Tibial artery (tissue), 4 donors: ENCODE measurements at places on chromosomes 7 and 10.

DNA sequence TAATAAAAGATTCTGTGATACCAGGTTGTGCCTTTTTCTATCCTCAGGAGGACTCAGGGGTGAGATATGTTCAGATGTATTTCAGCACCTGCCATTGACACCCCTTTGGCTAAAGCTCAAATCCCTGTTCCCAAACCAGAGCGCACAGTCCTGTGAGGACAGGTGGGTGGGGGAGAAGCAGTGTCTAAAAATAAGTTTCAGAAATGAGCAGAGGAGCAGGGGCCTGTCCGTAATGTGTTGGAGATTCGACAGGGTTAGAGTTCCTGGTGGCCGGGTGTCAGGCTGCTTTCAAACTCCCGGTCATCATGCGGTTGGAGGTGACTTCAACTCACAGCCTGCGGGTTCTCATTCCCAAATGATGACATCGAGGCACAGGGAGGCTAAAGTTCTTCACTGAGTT lies 211.5 kb downstream of the KLF6 start:
- DNase-seq: no peak

- DNase-seq: no peak
Observed at GRCh38 chr7:142880876-142881505, 4.6 kb downstream of the TRPV6 start.

DNA sequence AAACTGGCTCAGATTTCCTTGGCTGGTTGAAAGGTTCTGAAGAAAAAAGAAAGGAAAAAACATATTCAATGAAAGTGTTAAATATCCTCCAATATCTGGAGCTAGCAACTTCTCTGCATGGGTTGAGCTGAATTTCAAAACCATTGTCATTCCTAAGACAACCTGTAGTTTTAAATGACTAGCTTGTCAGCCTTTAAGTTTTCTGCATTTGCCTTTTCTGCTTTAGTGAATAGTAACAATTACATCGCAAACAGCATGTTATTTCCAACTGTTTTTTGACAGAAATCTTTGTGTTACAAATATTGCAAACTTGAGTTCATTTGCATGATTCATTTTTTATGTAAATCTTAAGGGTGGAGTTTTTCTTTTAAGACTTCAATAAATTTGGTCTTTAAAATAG lies 852.3 kb upstream of the CELF2 start:
- DNase-seq: no peak

DNA sequence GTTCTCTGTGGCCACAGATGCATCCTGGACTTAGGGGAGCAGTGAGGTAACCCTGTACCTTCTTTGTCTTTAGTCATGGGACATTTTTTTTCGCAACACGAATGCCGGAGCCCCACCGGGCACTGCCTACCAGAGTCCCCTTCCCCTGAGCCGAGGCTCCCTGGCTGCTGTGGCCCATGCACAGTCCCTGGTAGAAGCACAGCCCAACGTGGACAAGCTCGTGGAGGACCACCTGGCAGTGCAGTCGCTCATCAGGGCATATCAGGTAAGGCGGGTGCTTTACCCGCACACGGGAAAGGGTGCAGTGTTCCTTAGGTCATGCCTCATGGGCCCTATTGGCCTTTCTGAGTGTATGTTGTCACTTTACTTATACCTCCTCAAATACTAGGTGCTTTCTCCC lies 38.8 kb downstream of the OGDH start:
- DNase-seq: no peak

DNA sequence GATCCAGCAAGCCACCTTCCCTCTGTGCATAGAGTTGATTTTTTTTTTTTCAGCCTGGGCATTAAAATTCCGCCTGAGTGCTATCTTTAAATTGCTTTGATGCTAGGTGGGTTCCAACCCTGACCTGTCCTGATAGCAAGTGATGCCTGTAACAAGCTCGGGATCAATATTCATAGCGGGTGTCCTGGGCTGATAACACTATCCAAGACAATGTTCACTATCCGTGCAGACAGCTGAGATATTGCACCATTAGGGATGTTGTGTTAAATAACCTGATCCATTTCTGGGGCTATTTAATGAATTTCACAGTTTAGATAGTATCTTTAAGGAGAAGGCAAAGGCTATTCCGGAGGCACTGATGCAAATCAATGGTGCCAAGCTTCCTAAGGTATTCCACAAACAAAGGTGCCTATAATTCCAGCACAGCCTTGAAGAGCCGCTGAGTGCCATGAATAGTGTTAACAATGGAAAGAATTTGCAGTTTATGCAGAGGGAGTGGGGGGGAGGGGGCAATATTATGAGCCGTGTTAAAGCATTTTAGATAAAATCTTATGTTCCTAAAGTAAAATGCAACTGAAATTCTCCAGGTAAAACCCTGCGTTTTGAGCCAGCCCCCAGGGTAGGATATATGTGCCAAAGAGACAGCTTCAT lies 4.2 kb upstream of the NKX1-2 start:
- no peak for DNase-seq

- no peak for DNase-seq
Observed at GRCh38 chr10:80599424-80599847, 61.7 kb downstream of the SH2D4B start.

- no peak for DNase-seq
Observed at GRCh38 chr10:74859546-74859945, 33.1 kb downstream of the KAT6B start.

- DNase-seq: no peak
Observed at GRCh38 chr7:100590077-100590737, 4.1 kb downstream of the FBXO24 start.

DNA sequence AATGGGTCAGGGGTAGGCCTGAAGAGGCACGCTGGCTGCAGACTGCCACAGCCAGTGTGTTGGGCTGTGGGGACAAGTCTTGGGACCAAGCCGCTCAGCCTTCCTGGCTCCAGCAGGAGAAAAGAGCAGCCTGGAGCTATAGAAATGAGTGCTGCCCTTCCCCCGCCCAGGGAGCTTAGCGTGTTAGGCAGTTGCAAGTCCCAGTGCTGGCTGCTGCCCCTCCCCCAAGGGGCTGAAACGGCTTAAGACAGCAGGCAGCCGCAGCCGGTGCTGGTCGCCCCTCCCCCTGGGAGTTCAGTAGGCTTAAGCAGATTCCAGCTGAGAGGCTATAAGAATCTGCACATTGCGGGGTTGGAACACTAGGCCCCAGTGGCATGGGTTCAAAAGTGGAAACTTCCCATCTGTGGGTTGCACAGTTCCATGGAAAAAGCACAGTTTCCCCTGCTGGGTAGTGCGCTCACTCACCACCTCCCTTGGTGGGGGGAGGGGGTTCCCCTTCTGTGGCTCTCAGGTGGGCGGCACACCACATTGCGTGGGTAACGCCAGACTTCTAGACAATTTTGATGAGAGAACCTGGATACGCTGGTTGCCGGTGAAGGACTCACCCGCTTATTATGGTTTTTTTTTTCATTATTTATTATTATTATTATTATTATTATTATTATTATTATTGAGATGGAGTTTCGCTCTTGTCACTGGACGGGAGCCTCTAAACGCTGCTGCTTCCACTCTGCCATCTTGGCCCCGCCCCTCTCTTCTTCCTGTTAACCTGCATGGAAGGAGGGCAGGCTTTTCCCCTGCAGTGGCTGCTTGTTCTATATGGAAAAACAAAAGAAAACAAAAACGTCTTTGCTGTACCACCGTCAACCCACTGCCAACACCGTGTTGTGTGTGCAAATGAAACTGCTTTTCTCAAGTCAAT lies 151.1 kb downstream of the CXCL12 start:
- no peak for DNase-seq

DNA sequence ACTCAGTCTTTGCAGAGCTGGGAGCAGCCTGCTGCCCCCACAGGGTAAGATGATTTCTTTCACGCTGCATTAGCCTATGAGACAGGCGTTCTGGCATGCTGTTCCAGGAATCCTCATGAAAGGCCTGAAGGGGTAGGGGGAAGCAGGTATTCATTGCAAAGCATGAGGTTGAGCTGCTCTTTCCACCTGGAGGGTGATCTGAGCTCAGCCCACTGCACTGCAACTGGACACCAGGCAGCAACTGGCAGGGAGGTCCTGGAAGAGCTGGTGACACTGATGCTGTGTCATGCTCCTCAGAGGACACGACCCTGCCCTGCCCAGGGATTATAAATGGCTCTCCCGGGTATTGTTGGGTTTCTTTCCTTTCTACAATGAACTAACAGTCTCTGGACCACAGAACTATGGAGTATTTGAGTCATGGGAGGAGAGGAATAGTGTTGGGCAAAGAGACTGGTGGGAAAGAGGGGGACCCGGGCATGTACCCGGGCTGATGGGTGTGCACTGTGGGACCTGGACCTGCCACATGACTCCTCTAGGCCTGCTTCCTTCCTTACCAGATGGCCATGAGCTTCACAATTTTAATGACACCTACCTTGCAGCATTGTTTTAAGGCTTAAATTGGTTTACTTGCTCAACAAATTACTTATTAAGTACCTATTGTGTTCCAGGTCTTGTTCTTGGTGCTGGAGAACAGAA lies 24.3 kb downstream of the SLC25A28 start:
- DNase-seq: no peak

DNA sequence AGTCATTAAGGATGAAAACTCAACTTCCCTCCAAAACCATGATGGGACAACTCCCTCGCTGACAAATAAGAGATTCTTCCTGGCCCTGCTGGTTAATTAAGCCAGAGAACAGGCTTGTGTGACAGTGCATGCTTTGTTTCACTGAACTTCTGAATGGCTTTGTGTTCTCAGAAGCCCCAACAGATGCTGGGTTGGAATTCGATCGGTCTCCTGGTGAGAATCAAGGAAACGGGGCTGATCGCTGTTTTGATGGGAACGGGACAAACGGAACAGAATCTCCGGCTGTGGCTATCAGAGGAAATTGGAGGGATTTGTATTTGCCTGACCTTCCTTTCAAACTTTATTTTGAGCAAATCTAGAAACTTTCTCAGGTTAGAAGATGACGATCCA lies 145.0 kb downstream of the RNF216 start:
- DNase-seq: no peak

DNA sequence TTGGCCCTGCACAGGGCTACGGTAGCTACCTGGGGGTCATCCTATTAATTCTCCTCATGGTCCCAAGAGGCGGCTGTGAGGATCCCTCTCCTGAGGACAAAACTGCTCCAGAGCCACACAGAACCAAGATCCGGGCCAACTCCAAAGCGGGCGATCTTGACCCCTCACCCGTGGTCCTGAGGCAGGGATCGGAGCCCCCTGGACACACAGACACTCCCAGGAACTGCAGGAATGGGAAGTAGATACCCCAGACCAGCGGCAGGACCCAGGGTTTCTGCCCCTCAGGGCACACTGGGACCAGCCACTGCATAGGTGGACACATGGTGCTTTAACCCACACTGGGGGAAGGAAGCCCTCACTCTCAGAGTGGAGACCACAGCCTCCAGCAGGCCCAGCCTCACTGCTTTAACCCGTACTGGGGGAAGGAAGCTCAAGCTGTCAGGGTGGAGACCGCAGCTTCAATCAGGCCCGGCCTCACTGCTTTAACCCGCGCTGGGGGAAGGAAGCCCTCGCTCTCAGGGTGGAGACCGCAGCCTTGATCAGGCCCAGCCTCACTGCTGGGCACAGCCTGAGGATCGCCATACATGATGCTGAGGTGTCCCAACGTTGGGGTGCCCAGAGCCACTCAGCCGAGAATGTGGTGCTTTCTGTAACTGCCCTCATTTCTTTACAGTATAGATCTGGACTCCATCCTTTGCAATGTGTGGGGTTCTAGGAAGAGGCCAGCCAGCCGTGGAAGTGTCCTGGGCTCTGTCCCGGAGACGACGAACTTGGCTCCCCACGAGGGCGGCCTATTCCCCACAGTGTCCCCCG lies 60.1 kb downstream of the DIP2C start:
- DNase-seq: no peak

DNA sequence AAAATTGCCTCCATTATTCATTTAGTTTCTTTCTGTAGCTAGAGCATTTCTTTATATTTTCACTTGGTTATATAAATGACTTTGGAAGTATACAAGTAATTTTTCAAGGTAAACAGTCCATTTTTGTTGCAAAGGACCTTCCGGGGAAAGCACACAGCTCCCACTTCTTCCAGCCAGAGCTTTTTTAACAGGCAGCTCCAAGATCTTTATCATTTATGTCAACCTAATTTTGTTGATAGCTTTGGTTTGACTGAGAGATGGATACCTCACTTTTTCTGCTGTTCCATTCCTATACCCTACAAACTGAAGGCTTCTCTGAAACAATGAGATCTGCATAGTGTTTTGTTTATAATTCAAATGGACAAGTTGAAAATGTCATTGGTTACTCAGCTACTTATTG lies 49.3 kb upstream of the RAB11FIP2 start:
- DNase-seq: no peak

- no peak for DNase-seq
Observed at GRCh38 chr10:46069771-46070463, 23.8 kb upstream of the MSMB start.

- DNase-seq: no peak
Observed at GRCh38 chr10:30491204-30491915, 57.4 kb downstream of the MAP3K8 start.

DNA sequence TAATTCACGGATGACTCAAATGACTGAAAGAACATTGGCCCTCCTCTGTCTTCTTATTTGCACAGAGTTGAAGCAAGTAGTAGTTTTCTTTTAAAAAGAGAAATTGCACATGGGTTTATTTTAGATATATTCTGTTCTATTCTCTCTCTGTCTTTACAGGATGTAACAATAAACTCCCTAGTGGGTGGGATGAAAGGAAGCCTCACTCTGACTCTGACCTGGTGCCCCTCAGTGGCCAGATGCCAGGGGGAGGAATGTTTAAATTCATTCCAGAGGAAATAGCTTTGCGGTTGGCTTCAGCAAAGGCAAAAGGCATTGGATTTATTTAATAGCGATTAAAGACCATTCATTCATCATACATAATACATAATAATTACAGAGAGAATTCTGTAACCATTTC lies 156.4 kb upstream of the MTPN start:
- no peak for DNase-seq

GRCh38 chr7:76325811-76326210 lies 23.3 kb downstream of the HSPB1 start:
- DNase-seq: no peak

- no peak for DNase-seq
Observed at GRCh38 chr7:137454246-137454724, 110.8 kb upstream of the PTN start.

- DNase-seq: no peak
Observed at GRCh38 chr10:126199221-126199998, 188.9 kb downstream of the ADAM12 start.

DNA sequence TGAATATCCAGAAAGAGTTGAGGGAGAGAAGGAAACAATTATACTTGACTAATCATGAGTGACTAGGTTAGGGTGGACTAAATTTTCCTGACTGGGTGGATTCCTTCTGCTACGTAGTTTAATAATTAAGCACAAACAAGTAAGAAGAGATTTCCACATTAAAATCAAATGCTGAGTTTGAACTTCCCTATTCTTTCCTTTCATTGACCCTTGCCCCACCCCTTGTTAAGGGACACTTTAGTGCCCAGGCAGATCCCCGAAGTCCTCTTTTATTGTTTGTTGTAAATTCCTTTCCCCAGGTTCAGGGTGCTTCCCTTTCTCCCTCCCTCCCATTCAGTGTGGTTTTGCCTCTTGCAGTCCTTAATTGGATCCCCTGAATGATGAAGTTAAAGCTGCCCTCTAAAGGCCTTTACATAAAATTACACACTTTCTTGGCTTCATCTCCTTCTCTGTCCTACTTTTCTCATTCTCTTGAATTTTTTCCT lies 8.8 kb upstream of the SPAM1 start:
- no peak for DNase-seq

- DNase-seq: no peak
Observed at GRCh38 chr10:67308912-67309311, 383.1 kb downstream of the LRRTM3 start.

- peak; percentile 7 for DNase-seq
Observed at GRCh38 chr7:140661124-140661523, 11.6 kb upstream of the ADCK2 start.

GRCh38 chr10:10038348-10038747 lies 979.3 kb upstream of the CELF2 start:
- DNase-seq: no peak
